ENCODE measurements at places on chromosomes 1 and 21.
A peak's percentile ranks its signal among the peaks of the same experiment; 100 is the strongest.

- DNase-seq, result no peak
Measured at GRCh38 chr1:235211517-235211916, 50.5 kb upstream of the RBM34 start.

DNA sequence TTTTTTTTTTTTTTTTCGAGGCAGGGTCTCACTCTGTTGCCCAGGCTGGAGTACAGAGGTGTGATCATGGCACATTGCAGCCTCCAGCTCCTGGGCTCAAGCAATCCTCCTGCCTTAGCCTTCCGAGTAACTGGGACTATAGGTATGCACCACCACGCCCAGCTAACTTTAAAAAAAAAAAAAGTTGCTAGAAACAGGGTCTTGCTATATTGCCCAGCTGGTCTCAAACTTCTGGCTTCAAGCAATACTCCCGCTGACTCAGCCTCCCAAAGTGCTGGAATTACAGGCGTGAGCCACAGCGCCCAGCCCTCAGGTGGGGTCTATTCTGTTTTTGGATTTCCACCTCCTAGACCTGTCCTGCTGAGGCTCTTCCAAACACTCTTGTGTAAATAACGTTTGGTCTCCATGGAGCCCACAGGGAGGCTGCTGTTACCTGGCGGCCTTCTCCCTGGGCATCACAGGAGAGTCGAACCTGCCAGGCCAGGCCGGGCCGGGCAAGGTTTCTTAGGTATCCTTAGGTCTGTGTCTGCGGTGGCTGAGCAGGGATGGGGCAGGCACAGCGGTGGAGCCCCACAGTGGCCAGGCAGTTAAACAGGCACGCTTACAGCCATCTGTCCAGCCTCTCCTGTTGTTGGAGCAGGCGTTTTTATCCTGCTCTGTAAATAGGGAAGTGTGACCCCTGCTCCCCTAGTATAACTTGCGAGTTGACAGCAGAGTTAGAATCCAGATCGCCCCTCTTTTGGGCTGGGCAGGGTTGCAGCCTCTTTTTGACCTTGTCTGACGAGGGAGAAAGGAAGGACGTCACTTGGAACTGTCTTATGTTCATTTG is 18.8 kb downstream of the PLEKHM2 start:
- DNase-seq, result no peak

GRCh38 chr1:23368562-23369334 is 888 bp downstream of the ZNF436 start:
- peak; percentile 82 for DNase-seq

DNA sequence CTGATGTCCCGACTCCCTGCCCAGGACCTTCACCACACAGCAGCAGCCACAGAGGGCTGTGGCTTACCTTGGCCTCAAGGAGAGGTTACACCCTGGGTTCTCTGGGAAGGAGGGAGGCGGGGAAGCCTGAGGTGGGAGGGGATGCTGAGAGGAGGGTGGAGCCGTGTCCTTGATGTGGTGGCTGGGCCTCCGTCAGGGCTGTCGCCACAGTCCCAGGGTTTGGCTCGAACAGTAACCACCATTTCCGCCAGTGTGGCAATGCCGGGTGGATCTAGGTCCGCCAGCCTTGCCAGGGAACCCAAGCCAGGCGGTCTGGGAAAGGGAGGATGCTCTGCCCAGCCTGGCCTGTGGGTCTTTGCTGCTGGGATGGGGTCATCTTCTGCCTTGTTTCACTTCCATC is 18.4 kb upstream of the CDCA8 start:
- DNase-seq, result peak; percentile 63

- no peak for DNase-seq
Measured at GRCh38 chr1:18803851-18804250, 55.6 kb downstream of the TAS1R2 start.

GRCh38 chr21:37780991-37781983 is 135.0 kb downstream of the KCNJ6 start:
- no peak for DNase-seq

DNA sequence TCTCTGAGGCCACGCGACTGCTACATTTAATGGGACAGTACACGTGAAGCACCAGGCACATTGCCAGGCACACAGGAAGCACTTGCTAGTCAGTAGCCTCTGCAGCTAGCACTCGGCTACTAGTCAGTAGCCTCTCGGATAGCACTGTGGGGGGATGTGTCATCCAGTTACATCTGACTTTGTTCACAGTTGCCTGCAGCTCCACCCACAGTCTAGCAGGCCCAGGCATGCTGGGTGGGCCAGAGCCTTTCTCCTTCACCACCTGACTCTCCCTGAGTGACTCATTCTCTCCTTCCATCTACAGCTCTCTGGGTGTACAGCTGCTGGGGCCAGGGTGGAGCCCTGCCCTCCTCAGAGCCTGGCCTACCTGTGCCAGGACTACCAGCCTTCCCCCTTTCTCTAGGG is 51.5 kb downstream of the PTPRF start:
- DNase-seq, result peak; percentile 2

DNA sequence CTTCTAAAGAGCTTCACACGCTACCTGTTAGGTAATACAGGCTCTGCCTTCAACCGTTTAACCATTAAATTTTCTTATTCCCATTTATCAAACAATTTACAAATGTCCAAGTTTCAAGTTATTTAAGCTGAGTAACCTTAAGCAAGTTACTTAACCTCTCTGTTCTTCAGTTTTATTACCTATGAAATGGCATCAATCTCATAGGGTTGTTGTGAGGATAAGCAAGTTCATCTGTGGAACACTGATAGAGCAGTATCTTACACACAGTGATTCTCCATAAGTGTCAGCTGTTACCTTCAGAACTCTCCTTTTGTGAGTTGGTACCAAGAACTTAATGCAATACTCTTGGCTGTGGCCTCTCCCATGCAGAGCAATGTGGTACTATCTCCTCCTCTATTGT is 40.0 kb downstream of the GRIK3 start:
- DNase-seq, result no peak

DNA sequence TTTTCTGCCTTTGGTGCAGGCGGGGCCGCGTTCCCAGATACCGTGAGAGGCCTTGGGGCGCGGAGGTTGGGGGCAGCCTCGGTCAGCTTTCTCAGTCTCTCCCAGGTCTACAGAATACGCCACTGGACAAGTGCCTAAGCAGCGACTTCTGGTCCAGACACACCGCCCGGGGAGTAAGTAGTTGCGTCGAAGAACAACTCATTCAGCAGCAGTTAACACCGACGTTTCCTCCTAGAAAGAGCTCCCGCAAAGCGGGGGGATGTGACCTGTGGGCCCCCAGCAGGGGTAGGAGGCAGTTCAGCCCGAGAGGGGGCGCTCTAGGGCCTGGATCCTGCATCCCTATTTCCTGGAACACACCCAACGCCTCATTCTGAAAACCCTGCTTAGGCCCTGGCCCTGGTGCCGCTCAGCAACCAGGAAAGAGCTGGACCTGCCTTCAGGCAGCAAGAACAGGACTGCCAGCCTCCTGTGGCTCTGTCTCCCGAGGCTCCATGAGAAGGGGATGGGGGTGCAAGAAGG is 6.5 kb upstream of the BARHL2 start:
- no peak for DNase-seq

Data from CD4-positive, alpha-beta T cell treated with Interleukin-2 at 100 ng/mL for 4 hours (primary cell).